Ovary (tissue), 10 donors: ENCODE measurements at places on chromosomes 3 and 15. TPM values are rescaled to one million over a fixed set of nuclear protein-coding genes. Genes with fewer than 3 reads are reported as not detected.
A peak's percentile ranks its signal among the peaks of the same experiment; 100 is the strongest.

CFAP161 gene
- 0.36 TPM for total RNA-seq

OR5K2 gene
- not detected for total RNA-seq

NTRK3 gene
- total RNA-seq = 2.7 TPM

GPR171 gene
- total RNA-seq = not detected

EPHA6 gene
- 11.3 TPM for total RNA-seq

EHHADH gene
- total RNA-seq = 4.2 TPM

P3H2 gene
- total RNA-seq = 24.2 TPM

SNX22 gene
- 0.35 TPM for total RNA-seq

CCDC9B gene
- total RNA-seq = 20.7 TPM

GOLGA8J gene
- not detected for total RNA-seq

CDCP1 gene
- 0.30 TPM for total RNA-seq

ANKRD63 gene
- not detected for total RNA-seq

HGD gene
- 2.4 TPM for total RNA-seq

TMC3 gene
- not detected for total RNA-seq

SPINK8 gene
- not detected for total RNA-seq

DNA sequence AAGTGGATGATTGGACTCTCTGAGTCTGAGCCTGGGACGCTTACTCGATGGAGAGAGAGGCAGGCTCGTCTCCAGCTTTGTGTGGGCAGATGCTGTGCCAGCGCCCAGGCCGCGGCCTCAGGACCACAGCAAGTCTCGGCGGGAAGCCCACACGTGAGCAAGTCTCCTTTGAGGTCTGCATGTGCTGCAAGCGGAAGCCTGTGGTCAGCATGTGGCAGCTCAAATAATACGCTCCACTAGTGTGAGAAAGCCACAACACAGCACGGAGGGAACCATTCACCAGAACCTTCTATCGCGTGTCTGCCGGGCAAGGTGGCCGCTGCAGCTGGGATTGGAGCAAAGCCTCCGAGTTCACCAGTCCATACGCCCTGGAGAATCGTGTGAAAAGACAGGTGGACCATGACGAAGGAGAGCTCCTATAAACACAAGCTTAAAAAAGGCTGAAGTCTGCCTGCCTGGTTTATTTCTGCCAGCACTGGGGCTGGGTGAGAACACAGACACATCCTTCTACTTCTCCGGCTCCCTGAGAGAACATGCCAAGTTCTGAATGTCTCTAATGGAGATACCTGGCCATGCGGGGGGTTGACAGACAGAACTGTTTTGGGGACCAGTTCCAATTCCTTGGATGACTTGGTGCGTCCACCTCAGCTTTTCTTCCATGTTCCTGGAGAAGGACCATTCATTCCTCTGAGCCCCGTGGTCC is 82.0 kb upstream of the LRIG1 start:
- DNase-seq = no peak

DNA sequence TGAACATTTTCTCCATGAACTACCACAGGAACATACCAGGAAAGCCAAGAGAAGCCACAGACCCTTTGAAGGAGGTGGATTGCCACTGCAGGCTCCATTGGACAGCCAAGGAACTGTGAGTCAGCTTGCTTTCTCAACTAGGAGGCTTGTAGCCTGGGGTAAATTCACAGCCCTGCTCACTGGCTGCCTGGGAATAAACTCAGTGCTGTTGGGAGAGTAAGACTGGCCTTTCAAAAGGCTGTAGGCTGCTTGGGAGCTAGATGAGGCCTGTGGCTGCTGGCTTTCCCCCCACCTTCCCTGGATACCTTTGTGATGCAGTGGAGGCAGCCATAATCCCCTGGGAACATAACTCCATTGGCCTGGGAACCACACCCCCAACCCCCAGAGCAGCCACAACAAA is 223.5 kb upstream of the RBMS3 start:
- no peak for DNase-seq

DNA sequence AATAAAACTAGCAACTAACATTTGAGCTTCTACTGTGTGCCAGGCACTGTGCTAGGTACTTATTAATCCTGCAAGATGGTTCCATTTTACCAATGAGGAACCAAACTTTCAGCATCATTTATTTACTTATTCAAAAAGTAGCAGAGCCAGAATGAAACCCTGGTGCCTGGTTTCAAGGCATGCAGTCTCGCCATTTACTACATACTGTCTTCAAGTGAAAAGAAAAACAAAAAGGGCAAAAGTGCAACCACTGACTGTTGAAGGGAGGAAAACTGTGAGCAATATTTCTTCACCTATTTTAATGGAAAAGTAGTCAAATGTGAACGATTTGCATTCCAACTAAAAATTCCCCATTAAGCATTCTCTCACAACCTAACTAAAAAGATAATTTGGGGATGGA is 8.7 kb downstream of the DCUN1D1 start:
- DNase-seq = no peak

DNA sequence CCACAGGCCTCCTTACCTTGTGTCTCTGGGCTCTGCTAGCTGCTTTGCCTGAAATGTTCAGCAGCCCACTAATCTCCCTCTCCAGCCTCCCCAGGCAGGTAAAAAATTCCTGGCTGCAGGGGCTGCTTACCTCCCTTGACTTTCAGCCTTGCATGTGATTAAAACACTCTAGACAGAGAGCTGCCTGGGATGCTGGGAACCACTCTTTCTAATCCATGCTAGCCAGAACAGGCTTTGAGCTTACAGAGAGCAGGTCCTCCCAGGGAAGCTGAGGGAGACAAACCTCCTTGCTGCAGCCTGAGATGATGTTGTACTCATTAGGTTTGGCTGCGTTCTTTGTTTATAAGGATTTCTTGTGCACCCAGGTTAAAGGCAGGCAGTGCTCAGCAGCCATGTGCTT is 33.7 kb upstream of the LIPC start:
- no peak for DNase-seq

DNA sequence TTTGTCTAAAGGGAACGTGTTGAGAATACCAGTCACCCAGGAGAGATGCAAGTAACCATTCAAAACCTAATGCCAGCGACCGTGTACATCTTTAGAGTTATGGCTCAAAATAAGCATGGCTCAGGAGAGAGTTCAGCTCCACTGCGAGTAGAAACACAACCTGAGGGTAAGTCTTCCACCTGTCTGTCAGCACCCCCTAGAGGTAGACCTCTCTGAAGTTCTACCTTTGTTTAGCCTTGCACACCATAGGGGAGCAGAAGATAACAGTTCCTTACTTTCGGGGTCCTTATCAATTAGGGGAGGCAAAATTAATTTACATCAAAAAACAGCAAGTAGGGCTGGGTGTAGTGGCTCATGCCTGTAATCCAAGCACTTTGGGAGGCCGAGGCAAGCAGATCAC is 124.4 kb downstream of the HCN4 start:
- DNase-seq = no peak

GRCh38 chr15:34116620-34117019 is 14.7 kb downstream of the PGBD4 start:
- no peak for DNase-seq

- DNase-seq = no peak
These were observed 44.7 kb downstream of the ATP11B start for GRCh38 chr3:182837855-182838454.

GRCh38 chr15:68712886-68713285 is 107.8 kb downstream of the ANP32A start:
- DNase-seq = no peak

GRCh38 chr15:54150255-54150654 is 172.0 kb downstream of the UNC13C start:
- no peak for DNase-seq

DNA sequence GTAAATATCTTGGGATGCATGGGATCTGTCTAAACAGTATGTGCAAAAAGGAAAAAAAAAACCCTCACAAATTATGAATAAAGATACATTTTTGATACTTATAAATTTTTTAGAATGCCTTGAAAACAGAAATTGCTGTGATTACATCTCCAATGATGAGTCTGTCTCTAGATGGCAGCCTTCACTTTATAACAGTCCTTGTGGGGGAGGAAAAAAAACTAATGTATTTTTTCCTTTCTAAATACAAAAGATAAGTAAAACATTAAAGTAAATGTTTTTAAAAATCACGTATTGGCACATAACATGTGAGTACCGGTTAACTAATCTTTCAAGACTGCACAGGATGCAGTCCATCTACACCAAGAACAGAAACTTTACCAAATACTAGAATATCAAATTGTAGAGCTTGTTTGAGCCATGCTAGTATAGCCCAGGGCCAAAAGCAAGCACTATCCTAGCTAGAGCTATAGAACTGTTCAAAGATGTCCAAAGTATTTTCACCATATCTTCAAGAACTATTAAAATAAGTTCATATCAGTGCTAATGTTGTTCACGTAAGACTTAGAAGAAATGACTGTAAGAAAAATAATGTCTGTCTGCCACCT is 206.4 kb downstream of the STAG1 start:
- no peak for DNase-seq

- no peak for DNase-seq
These were observed 810 bp upstream of the MEF2A start for GRCh38 chr15:99565049-99565298.

DNA sequence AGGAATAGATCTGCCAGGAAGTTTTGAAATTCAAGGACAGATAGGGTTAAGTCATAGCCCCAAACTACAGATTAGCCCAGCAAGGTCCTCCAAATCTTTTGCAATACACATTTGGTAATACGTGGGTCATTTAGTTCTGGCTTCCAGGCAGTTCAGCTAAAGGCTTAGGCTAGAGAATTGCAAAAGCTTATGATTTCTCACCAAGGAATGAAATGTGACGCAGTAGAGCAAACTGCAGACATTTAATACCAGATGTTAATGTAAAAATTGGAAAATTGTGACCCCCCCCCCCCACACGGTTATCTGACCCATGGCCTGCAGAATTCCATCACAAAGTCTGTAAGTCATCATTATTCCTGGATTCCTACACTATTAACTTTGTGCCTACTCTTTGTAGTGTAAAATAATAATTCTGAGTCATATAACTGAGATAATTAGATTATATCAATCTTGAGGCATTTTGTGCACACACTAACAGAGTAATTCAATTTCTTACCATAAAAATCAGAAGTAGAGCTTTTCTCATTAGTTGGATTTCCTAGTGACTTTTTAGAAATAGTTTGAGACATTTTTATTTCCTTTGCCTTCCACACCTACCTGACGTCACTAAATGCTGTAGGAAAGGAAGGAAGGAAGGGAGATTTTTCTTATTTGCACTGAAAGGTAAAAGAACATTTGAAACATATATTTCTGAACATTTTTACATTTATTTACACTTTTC is 235.2 kb downstream of the DTWD1 start:
- no peak for DNase-seq

GRCh38 chr3:19436746-19437145 is 288.4 kb downstream of the KCNH8 start:
- DNase-seq = no peak

- no peak for DNase-seq
These were observed 66.9 kb upstream of the TRA2B start for GRCh38 chr3:186004671-186005070.

GRCh38 chr3:43870844-43871626 is 180.3 kb downstream of the ABHD5 start:
- no peak for DNase-seq

- DNase-seq = no peak
These were observed 18.8 kb downstream of the TIPARP start for GRCh38 chr3:156693166-156693565.

- DNase-seq = no peak
These were observed 139.1 kb upstream of the MRPS22 start for GRCh38 chr3:139204728-139205127.

- no peak for DNase-seq
These were observed 80.4 kb downstream of the CHRD start for GRCh38 chr3:184460276-184460675.

DNA sequence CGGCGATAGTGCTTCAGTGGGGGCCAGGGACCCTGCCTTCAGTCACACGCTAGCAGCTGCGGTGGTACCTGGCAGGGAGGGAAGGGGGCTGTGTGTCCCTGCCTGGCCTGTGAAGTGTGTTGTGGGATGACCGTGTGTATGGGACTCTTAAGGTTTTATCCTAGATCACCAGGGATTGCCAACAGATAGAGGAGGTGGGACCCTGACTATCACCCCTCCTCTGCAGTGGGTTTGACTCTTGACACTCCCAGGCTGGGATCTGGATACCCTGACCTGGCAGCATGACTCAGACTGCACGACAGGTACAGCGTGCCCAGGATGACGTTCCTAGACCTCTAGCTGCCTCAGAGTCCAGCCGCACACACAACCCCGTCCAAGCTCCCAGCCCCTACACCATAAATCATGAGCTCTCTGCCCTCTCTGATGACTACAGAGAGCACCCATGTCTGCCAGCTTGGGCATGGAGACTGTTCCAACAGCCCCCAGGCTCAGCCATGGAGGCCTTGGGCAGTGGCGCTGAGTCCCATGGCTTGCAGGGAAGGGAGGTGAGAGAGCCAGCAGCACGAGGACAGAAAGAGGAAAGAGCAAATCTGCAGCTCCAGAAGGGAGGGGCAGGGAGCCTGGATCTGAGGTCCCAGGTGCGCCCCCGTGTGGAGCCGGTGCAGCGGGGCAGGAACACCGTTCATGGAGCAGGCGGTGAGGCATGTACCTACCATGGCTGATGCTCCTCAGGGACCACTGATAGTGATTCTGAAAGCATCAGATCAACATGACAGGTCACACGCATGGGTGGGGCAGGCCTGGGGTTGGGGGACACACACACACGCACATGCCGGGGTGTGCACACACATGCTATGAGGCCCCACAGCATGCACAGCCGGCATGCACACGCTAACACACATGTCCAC is 71.0 kb downstream of the ADAMTS7 start:
- DNase-seq = no peak

- DNase-seq = no peak
These were observed at the start of gene TERB2 for GRCh38 chr15:44956388-44956787. TERB2 (plus strand) TSS chr15:44956687; CDS start chr15:44956719, 32 bp downstream.

- DNase-seq = no peak
These were observed 307.1 kb upstream of the SEMA6D start for GRCh38 chr15:47410247-47410646.

- peak; percentile 12 for DNase-seq
These were observed 34.5 kb downstream of the PSTPIP1 start for GRCh38 chr15:77029166-77030047.

GRCh38 chr15:39596358-39597051 is 15.6 kb downstream of the THBS1 start:
- no peak for DNase-seq

DNA sequence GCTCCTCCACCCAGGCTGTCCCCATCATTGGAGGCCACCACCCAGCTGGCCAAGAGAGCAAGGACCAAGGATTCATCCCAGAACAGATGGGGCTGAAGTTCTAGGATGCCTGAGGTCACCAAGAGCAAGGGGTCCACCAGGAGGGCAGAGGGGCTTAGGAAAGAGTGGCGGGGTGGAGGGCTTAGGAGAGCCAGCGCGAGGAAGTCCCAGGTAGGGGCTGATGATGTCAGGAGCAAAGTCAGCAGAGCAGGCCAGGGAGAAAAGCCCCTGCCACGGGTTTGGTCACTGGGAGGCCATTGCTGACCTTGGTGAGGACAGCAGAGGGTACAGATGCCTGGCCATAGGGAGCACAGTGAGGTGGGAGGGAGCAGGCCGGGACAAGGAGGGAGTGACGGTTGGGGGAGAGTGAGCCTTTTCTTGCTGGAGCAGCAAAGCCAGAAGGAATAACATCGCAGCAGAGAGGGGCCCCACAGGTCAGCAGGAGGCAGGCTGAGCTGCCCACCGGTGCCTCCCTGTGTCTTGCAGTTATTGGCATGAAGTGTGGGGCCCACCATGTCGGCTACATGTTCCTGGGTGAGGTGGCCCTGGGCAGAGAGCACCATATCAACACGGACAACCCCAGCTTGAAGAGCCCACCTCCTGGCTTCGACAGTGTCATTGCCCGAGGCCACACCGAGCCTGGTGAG is 5.2 kb downstream of the PARP3 start:
- no peak for DNase-seq
